ENCODE measurements at places on chromosomes 3 and 15.

GRCh38 chr3:150035301-150035779 lies 64.6 kb upstream of the PFN2 start:
- no peak for DNase-seq

DNA sequence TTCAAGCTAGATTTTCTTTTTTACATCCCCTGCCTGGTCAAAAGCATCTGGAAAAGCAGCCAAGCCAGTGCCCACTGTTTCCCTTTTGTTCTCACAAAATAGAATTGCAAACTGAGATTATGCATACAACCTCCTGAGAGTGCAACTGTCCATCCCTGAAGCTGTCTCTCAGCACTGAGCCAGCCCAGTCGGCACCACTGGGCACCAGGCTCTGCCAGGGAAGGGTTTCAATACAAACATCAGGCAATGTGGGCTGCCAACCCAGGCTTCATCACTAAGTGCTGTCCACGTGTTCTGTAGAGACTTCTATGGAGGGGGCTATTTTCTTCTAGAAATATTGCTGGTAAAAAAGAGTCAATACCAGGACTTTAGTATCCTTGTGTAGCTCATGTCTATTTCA lies 356.3 kb upstream of the TBL1XR1 start:
- no peak for DNase-seq

DNA sequence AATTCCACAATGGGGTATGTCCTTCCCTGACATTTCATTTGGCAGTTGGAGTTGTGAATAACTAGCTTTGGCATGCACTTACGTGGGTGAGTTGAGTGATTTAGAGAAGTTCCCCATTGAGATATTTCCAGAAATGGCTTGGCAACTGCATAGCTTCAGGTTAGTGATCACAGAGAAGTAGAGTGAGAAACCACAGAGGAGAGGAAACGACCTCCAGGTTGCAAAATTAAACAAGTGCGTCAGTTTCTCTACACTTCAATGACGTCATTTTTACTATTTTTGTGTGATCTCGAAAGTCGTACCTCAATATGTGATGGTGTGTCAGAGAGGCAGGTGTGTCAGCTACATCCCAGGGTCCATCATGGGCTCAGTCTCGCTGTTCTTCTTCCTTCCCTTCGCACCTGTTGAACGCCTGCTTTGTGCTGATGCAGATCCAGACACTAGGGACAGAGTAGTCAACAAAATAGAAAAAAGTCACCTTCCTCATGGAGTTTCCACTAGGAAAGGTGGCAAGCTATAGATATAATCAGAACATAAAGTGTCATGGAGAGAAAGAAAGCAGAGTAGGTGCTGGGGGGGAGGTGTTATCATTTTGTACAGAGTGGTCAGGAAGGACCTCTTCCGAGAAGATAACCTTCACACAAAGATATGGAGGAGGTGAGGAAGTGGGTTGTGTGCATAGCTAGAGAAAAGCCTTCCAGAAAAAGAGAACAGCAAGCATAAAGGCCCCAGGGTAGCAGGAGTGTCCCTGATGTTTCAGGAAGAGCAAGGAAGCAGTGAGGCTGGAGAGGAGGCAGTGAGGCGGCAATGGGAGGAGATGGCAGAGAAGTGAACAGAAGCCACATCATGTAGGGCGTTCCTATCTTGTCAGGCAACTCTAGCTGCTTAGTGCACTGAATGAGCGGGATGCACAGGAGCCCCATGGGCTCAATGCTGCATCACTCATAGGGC lies 75.6 kb downstream of the MCTP2 start:
- no peak for DNase-seq

DNA sequence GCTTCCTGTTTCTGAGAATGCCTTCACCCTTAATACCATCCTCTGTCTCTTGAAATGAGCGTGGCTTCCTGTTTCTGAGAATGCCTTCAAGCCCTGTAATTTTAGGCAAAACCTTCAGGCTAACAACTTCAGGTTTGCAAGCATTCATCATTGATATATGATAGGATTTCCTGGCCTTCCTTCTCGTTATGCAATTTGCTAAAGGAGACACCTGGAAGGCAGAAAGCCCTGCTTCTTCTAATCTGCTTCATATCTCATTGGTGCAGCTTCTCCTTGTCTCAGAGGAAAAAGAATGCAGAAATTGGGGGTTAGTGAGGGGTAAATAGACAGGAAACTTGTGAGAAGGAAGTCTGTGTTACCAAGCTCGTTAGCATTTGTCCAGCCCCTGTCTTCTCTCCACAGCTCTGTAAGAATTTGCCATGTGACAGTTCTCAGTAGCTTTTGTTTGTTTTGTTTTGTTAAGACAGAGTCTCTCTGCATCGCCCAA lies 7.3 kb downstream of the ARL6IP5 start:
- no peak for DNase-seq

- DNase-seq = no peak
These were observed 378 bp upstream of the FEM1B start for GRCh38 chr15:68277131-68277602.

- no peak for DNase-seq
These were observed 461 bp upstream of the FNDC3B start for GRCh38 chr3:172038798-172039435.

- DNase-seq = no peak
These were observed 37.6 kb downstream of the TRA2B start for GRCh38 chr3:185900228-185900627.

DNA sequence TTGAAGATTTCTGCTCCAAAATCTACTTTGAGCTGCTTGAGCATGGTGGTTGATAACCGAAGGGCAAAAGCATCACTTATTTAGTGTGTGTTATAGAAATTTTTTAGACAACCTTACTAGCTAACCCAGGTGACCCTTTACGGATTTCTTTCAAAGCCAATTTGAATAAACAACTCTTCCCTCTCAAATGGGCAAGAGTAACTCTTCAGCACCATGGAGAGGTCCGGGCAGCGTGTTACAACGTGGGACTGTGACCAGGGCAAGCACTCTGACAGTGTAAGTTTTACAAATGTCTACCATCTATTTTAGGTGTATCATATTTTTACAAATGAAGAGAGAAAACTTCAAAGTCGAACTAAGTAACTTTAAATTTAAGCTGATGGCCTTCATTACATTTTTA lies 471.8 kb downstream of the MFSD1 start:
- DNase-seq = no peak

- DNase-seq = no peak
These were observed 27.9 kb upstream of the PRR23E start for GRCh38 chr3:127165036-127165435.

Measured in activated T-helper 1 cell treated with anti-CD3 and anti-CD28 coated beads, Interleukin-2, amount 50 U/mL, for 16 hours (primary cell).